ENCODE measurements at places on chromosomes 7 and 10.

DNA sequence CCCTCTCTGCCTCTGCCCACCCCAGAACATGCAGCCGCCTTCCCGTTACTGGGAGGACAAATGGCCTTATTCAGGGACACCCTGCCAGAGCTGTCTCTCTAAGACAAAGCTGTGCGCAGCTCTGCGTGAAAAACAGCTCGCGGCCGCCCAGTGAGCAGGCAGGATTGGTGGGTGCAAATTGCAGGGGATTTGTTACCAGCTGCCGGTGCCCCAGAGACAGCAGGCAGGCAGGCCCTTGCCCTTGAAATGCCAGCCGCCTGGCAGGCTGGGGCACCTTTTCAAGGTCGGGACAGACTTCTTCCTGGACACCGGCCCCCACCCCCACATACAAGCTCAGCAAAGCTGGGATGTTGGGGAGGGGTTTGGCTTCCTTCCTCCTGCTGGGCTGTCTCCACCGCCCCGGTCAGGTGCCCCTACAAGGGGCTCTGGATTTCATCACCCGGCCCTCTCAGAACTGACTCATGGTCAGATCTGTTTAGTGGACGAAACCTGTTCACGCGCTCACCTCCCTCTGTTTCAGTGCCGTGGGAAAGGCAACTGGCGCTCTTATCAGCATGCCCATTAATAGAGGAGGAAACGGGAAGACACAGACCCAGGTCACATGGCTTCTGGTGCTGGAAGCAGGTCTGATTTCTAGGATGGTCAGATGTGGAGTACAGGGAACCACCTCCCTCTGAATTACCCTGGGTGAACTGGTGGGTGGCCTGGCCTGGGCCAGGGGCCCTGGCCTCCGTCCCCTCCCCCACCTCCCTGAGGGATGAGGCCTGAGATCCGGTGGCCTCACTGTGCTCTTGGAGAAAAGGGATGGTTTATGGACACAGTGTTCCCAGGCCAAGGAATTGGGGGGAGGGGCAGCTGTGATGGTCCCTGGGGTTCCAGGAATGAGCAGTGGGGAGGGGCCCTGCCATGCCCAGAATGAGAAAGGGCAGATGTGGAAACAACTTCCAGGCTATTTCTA is 123.9 kb upstream of the PPIF start:
- peak; percentile 72 for DNase-seq

GRCh38 chr7:135193615-135194081 is 17.7 kb downstream of the WDR91 start:
- no peak for DNase-seq

- DNase-seq, result no peak
Observed at GRCh38 chr7:51138123-51139085, 178.2 kb downstream of the COBL start.

GRCh38 chr10:92847202-92847864 is 987 bp upstream of the EXOC6 start:
- no peak for DNase-seq

Measured in midbrain (tissue), 1 donor.